Activated naive CD4-positive, alpha-beta T cell (primary cell): ENCODE measurements at places on chromosomes 2 and 18.

GRCh38 chr18:77220726-77221125 is 28.9 kb upstream of the GALR1 start:
- DNase-seq: no peak

GRCh38 chr2:86417961-86418360 is 23.2 kb upstream of the KDM3A start:
- DNase-seq: no peak

DNA sequence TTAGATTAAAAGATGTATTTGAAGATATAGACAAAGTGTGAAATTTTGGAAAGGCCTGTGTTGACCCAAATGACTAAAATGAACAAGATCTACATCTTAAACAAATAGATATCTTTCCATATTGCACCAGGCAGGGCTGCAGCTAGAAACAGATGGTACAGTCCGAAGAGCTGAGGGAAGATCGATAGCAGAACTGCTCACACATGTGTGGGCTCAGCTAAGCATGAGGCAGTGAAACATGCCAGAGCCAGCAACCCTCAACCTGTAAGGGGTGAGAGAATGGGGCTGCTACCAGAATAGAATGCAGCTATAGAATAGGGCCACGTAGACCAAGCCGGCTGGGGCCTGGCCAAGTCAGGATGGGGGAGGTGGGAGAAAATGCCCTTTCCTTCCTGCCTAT is 87.8 kb downstream of the SLC5A7 start:
- DNase-seq: no peak

DNA sequence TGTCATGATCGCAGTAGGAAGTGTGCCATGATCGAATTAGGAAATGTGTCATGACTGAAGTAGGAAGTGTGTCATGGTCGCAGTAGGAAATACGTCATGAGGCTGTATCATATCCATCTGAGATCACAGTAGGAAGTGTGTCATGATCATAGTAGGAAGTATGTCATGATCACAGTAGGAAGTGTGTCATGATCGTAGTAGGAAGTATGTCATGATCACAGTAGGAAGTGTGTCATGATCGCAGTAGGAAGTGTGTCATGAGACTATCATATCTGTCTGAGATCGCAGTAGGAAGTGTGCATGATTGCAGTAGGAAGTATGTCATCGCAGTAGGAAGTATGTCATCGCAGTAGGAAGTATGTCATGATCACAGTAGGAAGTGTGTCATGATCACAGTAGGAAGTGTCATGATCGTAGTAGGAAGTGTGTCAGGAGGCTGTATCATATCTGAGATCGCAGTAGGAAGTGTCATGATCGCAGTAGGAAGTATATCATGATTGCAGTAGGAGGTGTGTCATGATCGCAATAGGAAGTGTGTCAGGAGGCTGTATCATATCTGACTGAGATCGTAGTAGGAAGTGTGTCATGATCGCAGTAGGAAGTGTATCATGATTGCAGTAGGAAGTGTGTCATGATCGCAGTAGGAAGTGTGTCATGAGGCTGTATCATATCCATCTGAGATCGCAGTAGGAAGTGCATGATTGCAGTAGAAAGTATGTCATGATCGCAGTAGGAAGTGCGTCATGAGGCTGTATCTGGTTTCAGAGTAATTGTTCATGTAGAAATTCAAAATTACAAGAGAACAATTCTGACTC is 56.4 kb upstream of the NFATC1 start:
- DNase-seq: no peak

DNA sequence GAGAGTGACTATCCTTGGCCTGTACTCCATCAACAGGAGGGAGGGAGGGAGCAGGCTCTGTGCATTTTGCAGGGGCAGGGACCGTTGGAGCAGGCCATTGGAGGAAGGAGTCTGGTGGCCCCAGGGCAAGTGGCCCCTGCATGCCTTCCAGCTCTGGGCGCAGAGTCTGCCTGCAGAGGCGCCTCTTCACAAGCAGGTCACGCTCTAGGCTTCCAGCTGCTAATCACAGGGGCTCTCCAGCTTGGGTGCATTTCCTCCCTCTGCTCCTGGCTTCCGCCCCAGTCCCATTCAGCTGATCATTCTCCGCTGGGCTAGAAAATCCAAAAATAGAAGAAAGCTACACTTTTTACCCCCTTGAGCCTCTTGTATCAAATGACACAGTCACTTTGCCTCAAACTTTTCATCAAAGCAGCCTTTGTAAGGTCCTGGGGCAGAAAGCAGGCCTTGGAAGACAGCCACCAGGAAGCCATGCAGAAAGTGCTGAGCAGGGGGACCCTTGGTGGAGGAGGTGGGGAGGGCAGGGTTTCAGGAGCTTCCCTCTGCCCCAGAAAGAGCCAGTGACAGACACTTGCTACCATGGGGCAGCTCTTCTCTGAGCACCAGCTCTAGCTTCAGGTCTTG is 11.3 kb downstream of the TMEM247 start:
- no peak for DNase-seq

- no peak for DNase-seq
Observed at GRCh38 chr2:196131949-196132925, 39.1 kb downstream of the STK17B start.

GRCh38 chr2:180991820-180992219 is 11.4 kb downstream of the UBE2E3 start:
- DNase-seq: no peak

GRCh38 chr2:47558116-47558767 is 155.3 kb downstream of the MSH2 start:
- no peak for DNase-seq

DNA sequence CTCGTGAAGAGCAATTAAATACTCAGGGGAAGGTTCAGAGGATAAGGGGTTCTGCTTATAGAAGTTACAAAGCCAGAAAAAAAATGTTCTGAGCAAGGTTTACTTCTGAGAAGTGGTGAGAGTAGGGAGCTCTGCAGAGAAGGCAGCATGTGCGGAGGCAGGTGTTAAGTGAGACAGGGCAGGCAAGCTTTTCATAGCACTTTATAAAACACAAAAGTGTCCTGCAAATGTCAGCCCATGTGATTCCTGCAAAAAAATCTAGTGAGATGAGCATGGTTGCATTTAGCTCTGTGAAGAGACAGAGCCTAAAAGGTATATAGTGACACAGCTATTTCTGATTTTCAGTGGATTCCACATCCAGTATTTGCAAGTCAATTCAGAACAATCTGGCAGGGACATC is 223.8 kb upstream of the SYT4 start:
- no peak for DNase-seq

GRCh38 chr2:133849341-133849740 is 281.1 kb upstream of the NCKAP5 start:
- no peak for DNase-seq

GRCh38 chr2:27495840-27496356 is 741 bp upstream of the GCKR start:
- DNase-seq: no peak

GRCh38 chr2:173874894-173875237 is 90.3 kb downstream of the SP3 start:
- no peak for DNase-seq

DNA sequence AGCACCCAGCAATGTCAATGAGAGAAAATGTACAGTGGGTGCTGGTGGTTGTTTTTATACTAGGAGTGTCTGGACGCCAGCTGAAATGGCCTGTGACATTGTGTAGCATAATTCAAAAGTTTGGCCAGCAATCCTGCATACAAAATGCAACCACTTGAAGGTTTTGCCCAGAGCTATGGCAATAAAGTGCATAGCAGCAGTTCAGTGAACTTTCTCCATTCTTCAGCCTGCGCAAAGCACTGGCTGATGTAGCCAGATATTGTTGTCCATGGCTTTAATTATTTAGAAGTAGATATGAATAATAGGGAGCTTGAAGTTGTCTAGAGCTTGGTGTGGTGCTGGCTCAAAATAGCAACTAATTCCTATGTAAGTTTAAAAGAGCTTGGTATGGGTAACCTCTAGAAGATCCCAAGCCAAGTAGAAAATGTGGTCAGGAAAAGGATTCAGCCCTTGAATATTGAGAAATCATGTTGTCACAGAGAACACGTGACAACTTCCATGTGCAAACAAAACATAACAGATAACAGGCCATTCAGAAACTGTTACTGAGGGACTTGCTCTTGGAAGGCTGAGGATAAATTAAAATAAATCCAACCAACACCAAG is 33.3 kb upstream of the PGAP1 start:
- DNase-seq: no peak

DNA sequence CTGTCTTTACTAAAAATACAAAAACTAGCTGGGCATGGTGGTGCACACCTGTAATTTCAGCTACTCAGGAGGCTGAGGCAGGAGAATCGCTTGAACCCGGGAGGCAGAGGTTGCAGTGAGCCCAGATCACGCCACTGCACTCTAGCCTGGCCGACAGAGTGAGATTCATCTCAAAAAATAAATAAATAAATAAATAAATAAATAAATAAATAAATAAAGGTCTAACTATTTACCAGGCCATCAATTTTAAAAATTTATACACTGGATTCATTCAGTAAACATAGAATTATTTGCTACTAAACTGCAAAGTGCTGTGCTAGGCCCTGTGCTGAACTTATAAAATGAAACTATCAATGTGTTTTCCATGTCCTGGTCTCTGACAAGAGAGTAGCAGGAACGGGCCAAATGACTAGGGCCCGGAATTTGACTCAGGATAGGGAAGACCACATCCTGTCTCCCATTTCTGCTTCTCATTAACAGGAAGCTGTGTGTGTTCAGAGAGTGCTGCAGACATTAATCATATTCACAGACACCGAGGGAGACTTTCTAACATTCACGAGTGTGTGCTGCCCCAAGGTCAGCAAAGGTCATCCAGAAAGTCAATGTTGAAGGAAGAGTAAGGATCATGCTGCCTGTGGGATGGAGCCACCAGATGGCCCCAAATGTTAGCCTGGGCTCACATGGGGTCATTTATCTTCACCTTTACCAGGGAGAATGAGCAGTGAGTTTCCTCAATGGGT is 95.8 kb downstream of the SPP2 start:
- DNase-seq: no peak

DNA sequence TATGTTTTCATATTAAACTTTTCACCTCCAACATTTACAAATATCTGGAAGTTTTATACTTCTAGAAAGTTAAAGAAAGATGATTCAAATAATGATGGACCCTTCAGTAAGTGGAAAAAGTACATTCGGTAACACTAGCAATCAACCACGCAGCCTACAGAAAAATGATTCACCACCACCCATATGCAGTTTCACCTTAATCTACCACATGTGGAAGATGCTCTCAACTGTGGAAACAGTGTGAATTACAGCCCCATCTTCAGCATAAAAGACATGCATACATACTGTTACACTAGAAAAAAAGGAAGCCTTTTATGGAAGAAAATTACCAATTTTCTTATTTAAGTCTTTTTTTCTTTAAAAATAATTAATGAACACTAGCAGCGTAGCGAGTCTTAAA is 1.1 kb downstream of the SLC38A11 start:
- DNase-seq: no peak

DNA sequence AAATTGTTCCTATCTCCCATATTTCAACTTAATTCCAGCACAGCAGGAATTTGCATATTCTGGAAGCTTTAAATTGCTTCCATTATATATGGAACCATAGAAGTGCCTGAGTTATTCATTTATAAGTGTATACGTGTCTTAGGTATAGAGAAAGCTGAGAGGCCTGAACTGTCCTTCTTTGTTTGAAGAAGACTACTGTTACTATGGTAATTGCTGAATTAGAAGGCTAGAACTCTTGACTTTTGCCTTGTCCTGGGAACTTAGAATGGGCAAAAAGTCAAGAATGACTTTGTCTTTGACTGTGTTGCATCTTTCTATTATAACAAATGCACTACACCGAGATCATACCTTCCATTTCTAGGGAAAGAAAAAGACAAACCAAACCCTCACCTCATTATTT is 15.7 kb downstream of the CAMKMT start:
- no peak for DNase-seq

- no peak for DNase-seq
Observed at GRCh38 chr18:75280427-75281280, 70.1 kb downstream of the TSHZ1 start.

- no peak for DNase-seq
Observed at GRCh38 chr18:40469851-40470250, 1485.2 kb upstream of the PIK3C3 start.

DNA sequence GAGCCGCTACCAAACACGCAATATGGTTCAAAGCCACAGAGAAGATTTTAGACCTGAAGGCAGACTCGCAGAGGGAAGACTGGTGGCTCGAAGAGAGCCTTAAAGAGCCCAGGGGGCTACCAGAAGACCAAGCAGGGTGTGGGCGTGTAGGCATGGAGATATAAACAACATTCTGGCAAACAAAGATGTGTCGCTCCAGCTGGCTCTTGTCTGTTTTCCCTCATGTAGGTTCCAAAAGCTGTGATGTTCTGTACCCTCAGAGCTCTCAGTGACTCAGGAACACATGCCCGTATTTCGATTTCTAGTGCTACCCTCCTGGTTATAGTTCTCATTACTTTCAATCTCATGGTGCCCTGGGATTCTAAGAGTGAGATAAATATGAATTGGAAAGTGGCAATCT is 44.5 kb downstream of the DOCK10 start:
- DNase-seq: no peak

GRCh38 chr2:219783359-219783975 is 156.0 kb downstream of the SLC4A3 start:
- no peak for DNase-seq

DNA sequence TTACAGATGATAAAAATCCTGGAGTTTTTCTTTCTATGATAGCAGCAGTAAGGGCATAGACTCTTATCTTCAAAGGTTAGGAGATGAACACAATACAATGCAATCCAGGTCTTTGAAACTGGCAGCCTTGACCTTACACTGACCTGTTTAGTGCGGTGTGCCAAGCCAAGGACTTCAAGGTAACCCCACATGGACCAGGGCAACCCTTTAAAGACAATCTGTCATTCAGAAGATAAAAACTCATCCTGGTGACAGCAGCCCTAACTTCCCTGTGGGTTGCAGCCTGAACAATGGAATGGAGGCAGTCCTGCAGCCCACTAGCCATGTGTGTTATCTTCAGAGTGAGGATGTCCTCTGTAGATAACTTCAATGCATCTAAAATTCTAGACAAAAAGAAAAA is 78.1 kb downstream of the RTTN start:
- no peak for DNase-seq

- DNase-seq: no peak
Observed at GRCh38 chr18:58579561-58580047, 49.3 kb downstream of the ALPK2 start.

DNA sequence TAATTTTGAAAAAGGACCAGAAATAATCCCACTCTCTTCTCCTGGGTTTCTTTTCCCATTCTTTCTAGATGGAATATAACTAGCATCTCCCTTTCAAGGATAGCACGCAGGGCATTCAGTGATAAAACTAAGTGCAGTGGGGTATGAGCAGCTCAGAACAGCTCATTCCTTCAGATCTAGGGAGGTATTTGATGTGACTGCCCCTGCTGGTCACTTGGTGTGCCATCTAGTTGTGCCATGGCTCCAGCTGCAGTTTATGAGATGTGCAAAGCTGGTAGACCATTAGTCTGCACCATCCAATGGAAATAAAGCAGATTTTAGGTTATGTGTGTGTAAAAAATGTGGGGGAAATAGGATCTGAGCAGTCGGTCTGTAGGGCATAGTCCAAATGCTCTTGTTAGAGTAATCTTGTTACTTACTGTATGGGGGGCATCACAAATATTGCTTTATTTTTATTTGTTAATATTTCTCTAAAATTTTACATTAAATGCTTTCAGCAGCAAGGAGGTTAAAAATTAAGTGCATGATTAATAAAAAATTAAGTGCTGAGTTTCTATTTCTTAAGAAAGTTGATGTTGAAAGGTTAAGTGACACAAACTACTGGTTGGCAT is 38.9 kb downstream of the CTAGE1 start:
- no peak for DNase-seq
